ENCODE measurements at places on chromosomes 12 and 14.

- DNase-seq: peak; percentile 97
Measured at GRCh38 chr12:107027636-107028053, 40.7 kb upstream of the MTERF2 start.

GRCh38 chr14:99035712-99036610 lies 236.0 kb downstream of the BCL11B start:
- DNase-seq: peak; percentile 95

GRCh38 chr12:93115198-93115601 lies 186.1 kb upstream of the EEA1 start:
- DNase-seq: peak; percentile 29

DNA sequence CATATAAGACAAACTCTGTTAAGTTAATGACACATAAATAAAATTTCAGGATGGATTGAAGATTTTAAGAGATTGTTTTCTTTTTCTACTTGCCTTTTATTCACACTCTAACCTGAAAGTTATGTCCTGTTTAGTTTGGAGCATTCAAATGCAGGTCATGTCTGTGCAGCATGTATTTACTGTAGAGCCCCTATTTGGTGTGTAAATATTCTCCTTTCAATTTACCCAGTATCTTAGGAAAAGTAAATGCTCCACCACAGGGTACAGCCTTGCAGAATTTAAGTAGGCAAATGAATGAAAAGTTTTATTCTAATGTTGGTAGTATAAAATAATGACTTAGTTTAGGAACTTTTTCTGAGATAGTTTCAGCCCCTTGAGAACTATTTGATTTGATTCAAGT lies 6.2 kb upstream of the DCN start:
- no peak for DNase-seq

DNA sequence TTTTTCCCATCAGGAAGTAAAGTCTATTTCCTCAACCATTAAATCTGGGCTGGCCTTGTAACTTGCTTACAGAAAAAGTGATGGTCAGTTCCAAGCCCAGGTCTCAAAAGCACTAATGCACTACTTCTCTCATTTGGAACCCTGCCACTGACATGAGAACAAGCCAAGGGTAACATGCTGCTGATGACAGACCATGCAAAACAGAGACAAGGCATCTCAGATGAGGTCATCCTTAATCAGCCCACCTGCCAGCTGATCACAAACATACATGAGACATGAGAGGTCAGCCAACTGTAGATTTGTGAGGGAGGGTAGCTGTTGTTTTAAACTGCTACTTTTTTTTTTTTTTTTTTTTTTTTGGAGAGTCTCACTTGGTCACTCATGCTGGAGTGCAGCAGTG lies 16.2 kb downstream of the TWF1 start:
- peak; percentile 48 for DNase-seq

DNA sequence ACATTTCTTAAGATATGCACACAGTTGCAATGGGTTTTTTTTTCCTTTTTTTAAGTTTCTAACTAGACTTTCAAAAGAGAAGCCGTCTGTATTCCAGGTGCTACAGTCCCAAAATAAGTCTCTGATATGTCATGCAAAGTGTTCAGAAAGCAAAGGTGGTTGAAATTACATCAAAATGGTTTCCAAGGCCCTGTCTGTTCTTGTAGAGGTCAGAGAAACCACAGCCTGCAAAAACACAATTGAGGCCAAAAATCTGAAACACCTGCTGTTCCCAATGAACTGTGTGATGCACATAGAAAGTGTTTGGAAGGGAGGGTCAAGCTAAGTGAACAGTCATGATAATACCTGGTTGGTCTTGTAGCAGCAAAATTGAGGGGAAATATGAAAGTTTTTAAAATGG lies 91.0 kb downstream of the VRK1 start:
- DNase-seq: no peak

DNA sequence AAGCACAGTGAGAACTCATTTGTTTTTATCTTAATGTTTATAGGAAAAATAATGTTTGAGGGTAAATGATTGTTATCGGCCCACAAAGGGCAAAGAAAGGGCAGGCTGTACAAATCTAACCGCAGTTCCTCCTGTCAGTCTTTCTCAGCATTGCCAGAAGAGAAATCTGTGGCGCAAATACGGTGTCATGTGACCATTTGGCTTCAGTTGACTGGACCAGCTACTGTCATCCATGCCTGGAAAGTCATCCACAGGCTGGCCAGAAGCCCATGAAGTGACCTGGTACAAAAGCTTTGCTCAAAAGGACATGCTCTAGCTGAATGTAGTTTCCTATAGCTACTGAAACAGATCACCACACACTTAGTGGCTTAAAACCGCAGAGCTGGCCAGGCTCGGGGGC lies 43.6 kb downstream of the HCAR2 start:
- DNase-seq: no peak

GRCh38 chr12:65965358-65965757 lies 141.1 kb downstream of the HMGA2 start:
- DNase-seq: peak; percentile 87

DNA sequence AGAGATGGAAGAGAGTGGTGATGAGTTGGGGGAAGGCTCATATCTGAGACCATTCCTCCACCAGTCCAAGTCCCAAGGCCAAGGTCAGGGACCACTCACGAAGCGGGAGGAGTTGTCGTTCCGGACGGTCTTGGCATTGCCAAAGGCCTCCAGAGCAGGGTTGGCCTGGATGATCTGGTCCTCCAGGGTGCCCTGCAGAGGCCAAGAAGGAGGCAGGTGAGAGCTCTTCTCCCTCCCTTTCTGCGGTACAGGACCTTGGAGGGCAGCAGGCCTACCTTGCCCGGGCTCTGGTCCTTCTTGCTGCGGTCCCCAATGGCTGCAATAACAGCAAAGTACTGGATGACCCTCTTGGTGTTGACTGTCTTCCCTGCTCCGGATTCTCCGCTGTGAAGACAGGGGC lies 4.0 kb downstream of the MYH7 start:
- no peak for DNase-seq

DNA sequence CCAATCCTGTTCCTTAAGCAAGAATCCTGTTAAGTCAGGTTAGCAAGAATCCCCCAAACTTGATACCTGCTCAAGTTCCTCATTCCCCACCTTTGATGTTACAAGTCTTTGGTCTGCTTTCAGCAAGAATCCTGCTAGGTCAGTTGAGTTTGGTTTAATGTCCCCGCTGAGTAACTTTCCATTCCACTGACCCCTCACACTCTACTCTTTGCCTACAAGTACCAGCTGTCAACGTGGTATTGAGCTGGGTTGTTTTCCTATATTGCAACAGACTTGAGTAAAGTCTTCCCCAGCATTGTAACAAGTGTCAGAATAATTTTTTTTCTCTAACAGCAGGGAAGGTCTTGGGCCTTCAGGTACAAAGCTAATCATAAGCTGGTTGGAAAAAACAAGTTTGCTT lies 6.3 kb downstream of the PPM1H start:
- DNase-seq: no peak

DNA sequence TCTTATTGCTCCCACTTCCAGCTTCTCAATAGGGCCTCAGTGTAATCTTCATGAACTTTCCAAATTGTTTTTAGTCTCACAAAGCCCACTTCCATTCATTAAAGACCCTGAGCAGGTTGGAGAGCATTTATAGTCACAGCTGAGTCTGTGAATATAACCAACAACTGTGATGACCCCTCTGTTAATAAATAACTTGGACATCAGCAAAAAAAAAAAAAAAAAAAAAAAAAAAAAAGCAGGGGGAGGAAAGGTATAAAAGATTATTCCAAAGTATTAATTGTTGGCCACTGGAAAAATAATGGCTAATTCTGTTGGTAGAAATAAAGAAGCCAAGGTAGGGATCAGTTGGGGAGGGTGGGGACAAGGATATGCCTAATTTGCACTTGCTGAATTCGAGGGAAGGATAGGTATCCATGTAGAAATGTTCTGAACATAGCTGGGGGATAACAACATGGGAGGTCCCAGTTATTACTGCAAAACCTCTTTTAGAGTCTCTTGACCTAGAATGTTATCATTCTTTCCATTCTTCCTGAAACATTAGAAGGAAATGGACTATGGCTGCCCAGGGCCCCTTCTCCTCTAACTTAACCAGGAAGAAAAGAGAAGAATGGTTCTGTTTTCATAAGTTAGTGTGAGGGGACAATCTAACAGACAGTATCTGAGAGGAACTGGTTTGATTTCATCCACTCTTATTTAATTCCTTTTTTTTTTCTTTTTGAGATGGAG lies 56.5 kb downstream of the SAMD4A start:
- no peak for DNase-seq

DNA sequence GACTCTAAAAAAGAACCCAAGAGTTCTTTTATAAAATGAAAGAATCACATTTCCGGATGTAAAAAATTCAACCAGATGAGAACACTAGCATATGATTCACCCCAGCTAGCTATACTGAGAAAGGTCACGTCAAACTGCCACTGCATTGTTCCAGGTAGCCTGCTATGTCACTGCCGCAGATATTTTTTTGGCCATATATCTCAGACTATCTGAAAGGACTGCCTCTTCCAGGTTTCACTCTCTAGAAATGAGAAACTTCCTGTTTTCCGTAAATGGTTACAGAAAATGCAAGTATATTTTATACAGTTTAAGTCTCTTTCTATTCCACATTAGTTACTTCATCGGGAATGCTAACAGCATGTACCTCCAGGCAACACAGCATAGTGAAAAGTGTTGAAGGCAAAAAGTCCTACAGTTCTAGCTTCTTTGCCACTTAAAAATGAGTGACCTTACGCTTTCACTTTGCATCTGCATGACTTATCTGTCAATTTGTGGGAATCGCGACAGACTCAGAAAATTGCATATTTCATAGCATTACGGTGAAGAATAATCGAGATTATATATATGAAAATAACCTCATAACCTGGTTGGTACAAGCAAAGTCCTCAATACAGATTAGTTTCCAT lies 105.2 kb downstream of the MED13L start:
- no peak for DNase-seq

GRCh38 chr14:102777711-102778337 lies 575 bp downstream of the TRAF3 start:
- no peak for DNase-seq

DNA sequence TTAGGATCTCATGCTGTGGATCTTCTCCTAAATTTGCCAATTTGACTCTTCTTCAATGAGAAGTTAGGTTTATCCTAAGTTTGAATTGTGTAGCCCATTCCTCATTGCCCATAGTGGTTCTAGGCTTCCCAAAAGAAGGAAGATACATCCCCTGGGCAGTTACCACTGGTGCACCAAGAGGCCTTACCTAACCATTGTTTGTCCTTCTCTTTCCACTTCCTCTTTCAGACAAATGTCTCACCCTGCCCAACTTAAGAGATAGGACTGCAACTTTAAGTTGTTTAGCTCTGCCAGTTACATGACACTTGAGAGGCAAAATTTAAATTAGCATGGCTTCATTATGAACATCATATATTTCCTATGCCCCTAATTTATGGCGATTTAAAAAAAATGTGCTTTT lies 9.4 kb upstream of the KCNH3 start:
- DNase-seq: no peak

DNA sequence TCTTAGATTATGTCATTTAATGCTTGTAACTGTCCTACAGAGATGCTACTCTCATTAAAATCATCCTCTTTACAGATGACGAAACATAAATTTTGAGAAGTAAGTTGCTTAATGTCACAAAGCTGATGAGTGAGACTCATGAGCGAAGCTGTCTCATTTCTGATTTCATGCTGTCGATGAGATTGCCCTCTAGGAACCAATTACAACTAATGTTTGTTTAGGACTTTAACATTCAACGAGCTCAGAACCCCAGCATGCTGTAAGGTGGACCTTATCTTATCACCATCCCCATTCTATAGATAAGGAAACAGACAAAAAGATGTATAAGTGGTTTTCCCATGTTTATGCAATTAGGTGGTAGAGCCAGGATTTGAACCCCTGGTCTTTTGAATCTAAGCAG lies 23.1 kb downstream of the BHLHE41 start:
- DNase-seq: no peak

- DNase-seq: no peak
Measured at GRCh38 chr12:128276471-128276870, 9.5 kb downstream of the TMEM132C start.

DNA sequence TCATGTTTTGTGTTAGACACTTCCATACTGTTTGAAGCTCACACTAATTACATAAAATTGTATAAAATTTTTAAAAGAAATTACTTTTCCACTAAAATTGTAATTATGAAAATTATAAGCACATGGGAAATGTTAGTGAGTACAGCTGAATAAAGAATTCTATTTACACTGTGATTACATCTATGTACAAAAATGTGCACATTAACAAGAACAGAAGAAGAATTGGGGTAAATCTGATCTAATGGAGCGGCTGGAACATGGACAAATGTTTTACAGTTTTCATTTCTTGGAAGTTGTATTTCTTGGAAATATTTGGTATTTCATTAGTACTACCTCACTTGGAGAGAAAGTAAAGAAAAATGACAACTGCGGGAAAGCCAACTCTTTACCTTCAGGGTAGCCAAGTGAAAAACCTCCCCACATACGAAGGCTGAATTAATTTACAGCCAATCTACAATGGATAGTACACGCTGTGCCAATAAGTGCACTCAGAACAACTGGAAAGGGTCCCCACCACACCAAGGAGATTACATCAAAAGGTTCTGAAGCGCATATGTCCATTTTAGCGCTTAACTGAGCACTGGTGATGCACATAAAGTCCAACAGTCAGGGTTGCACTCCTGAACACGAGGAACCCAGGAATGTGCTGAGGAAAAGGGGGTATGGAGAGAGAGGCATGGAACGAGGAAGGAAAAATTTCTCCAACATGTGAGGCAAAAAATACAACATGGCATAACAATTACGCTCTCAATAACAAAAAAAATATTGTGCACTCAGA lies 17.5 kb downstream of the MED13L start:
- no peak for DNase-seq

GRCh38 chr12:9706086-9706685 lies 26.7 kb downstream of the CLECL1 start:
- no peak for DNase-seq

GRCh38 chr14:46344327-46344937 lies 307.1 kb downstream of the RPL10L start:
- peak; percentile 11 for DNase-seq

DNA sequence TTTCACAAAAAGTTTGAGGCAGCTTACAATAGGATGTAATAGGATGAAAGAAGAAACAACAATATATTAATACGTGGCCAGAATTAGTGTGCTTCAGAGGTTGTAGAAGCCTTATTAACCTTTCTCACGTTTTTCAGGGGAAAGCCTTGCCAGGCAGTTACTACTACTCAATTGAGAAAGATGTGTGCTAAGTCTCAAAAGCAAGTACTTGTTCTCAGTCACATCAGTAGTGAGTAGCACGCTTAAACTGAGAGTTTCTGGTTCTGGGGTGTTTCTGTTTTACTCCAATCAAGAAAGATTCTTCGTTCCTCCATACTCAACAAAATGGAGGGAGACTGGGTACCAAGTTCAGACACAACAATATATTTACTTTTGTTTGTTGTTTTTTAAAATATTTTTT lies 38.7 kb downstream of the KLC1 start:
- DNase-seq: no peak
